ENCODE measurements at places on chromosomes 7 and 10.

DNA sequence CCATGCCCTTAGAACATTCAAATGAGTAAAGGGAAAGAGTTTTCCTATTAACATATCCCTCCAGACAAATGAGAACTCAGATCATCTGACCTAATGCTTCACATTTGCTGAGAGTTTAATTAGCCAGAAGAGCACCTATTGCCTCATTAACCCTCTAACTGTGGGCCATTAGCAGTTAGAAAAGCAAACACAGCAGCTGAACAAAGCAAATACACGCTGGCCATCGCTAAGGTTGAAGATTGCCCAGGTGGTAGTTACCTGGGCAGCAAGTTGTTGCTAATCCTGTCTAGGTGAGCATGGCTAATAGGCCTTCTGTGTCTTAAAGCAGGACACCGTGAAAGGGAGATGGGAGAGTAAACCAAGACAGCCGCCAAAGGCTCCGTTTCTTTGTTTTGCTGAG lies 49.9 kb upstream of the UCN3 start:
- no peak for DNase-seq

DNA sequence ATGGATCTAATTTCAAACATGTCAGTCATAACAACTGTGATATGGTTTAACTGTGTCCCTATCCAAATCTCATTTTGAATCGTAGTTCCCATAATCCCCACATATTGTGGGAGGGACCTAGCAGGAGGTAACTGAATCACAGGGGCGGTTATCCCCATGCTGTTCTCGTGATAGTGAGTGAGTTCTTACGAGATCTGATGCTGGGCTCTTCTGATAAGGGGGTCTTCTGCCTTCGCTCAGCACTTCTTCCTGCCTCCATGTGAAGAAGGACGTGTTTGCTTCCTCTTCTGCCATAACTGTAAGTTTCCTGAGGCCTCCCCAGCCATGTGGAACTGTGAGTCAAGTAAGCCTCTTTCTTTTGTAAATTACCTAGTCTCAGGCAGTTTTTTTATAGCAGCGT lies 138.0 kb upstream of the PCGF5 start:
- DNase-seq, result no peak

GRCh38 chr10:132589015-132589414 lies 51.4 kb downstream of the INPP5A start:
- DNase-seq, result no peak

DNA sequence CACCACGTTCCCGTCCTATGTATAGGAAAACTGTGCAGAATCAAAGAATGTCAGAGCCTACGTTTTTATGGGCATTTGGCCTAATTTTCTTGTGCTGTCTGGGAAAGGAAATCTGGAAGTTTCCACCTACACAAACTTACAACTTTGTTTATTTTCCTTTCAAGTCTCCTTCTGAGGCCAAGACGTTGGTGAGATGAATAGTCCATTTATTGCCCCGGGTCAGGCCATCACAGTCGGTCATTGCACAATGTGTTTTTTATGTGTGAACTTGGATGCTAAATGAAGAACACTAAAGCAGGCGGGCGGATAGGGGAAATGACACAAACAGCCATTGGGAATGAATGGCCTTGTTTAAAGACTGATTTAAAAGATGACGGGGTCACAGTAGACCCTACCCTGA lies 38.6 kb downstream of the TRIL start:
- DNase-seq, result no peak

DNA sequence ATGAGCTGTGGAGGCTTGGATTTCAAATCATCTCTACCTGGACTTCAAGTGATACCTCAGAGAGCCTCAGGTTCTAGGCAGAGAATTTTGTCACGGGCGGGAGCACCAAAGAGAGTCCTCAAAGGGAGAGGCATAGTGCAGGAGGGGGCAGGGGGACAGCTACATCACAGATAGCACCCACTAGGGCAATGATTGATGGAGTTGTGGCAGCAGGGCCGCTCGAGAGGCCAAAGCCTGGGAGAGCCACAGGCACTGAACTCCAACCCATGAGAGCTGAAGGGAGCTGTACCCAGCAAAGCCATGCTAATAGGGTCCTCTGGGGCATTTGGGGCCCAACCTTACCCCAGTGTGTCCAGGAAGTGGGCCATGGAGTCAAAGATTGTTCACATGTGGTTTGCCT lies 232.0 kb upstream of the PCDH15 start:
- DNase-seq, result no peak

- no peak for DNase-seq
These were observed 90.0 kb downstream of the GRK5 start for GRCh38 chr10:119297207-119297968.

- no peak for DNase-seq
These were observed 177.5 kb downstream of the CACNA2D1 start for GRCh38 chr7:82266081-82266480.

DNA sequence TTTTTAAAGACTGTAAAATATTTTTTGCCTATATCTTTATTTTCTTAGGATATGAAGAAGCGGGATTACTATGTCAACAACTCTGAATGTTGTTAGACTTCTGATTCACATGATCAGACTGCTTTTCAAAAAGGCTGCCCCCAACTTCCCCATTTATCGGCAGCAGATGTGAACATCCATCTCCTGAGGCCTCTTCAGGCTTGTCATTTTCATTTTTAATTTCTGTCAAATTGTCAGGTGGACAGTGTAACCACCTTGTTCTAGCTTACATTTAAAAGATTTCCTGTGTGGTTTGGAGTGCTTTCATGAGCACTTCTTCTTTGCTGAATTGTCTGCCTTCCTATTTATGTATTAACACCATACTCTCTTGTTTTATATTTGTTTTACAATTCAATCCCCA lies 78.8 kb upstream of the GSDME start:
- no peak for DNase-seq

GRCh38 chr7:4819560-4820404 lies 42.0 kb downstream of the PAPOLB start:
- no peak for DNase-seq

- DNase-seq, result no peak
These were observed 232.8 kb upstream of the NPSR1 start for GRCh38 chr7:34425194-34425593.

- DNase-seq, result no peak
These were observed 44.9 kb downstream of the ANXA8 start for GRCh38 chr10:47438857-47439474.

DNA sequence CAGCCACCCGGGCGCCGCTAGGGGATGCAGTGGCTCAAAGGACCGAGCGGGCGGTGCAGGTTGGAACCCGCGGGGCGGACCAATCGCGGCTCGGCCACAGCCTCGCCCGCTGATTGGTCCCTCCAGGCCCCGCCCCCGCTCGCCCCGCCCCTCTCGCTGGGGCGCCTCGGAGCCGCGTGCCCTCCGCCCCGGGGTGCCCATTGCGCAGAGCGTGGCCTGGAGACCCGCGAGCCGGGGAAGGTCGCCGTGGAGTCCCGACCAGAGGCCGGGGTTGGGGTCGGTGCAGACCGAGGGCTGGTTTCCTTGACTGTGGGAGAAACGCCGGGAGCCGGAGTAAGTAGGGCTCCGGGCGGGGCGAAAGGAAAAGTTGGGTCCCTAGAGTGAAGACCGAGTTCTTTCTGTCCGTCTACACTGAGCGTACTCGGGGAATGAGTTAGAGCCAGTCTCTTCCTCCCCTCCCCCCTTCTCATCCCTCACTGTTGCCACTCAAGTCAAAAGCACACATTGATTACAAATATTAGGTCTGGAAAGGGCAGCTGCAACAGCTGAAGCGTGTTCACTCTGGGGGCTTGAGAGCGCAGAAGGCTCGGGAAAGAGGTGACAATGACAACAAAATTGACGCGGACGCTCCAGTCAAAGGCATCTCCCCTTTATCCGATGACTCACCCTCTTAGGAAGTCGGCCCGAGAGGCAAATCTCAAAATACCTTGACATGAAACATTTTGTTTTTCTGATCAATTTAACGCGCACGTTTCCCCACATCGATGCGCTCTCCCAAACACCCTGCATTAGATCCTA lies 843 bp upstream of the GATA3 start:
- DNase-seq, result peak; percentile 85

GRCh38 chr10:7054915-7055314 lies 355.9 kb downstream of the SFMBT2 start:
- no peak for DNase-seq

- no peak for DNase-seq
These were observed 31.9 kb downstream of the XRCC2 start for GRCh38 chr7:152643979-152644559.

- no peak for DNase-seq
These were observed 20.9 kb downstream of the ANKRD7 start for GRCh38 chr7:118245267-118246040.

- no peak for DNase-seq
These were observed 37.1 kb upstream of the ITGB1 start for GRCh38 chr10:32995066-32995622.

DNA sequence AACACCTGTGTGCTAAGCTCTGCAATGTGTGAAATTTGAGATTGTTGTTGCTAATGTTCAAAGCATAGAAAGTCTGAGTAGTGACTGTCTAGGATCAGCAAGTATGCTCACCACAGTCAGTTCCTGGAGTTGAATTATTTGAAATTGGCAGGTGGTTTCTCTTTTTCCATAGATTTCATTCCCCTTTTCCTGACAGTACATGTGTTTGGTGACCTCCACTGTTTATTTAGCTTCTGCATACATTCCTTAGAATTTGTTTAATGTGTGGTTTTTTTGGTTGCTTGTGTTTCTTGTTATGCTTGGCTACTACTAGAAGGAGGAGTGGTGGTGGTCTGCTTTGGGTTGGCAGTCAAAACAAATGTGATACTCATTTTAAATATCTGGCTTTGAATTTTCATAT lies 52.3 kb downstream of the FOXP2 start:
- DNase-seq, result no peak

DNA sequence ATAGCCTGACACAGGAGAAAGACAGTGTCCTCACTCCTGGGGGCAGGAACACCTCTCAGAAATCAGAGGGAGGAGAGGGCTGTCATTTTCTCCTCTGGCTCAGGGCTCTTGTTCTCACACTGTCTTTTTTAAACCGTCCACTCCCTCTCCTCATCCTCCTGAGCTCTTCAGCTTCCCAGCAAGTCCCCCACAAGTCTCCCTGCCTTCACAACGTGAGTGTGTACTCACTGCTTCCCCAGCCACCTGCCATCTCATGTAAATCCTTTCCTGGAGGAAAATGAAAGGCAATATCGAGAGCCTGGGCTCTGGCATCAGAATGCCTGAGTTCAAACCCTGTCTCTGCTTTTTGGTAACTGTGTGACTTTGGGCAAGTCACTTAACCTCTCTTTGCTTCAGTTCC lies 5.7 kb downstream of the LLCFC1 start:
- no peak for DNase-seq

DNA sequence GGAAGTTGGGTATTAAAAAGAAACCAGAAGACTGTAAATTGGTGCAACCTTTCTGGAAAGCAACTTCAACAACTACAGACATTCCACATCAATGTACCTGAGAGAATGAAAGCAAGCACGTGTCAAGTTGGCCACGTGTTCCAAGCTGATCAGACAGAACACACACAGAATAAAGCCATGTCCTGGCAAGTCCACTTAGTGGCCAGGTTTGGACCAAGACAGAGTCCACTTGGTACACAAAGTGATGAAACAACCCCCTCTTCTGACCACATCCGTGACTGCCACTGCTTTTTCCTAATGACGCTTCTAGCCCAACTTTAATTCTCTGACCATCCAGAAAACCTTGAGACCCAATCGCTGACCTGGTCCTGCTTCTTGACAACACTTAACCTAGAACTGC lies 109.4 kb downstream of the ABLIM1 start:
- DNase-seq, result no peak

DNA sequence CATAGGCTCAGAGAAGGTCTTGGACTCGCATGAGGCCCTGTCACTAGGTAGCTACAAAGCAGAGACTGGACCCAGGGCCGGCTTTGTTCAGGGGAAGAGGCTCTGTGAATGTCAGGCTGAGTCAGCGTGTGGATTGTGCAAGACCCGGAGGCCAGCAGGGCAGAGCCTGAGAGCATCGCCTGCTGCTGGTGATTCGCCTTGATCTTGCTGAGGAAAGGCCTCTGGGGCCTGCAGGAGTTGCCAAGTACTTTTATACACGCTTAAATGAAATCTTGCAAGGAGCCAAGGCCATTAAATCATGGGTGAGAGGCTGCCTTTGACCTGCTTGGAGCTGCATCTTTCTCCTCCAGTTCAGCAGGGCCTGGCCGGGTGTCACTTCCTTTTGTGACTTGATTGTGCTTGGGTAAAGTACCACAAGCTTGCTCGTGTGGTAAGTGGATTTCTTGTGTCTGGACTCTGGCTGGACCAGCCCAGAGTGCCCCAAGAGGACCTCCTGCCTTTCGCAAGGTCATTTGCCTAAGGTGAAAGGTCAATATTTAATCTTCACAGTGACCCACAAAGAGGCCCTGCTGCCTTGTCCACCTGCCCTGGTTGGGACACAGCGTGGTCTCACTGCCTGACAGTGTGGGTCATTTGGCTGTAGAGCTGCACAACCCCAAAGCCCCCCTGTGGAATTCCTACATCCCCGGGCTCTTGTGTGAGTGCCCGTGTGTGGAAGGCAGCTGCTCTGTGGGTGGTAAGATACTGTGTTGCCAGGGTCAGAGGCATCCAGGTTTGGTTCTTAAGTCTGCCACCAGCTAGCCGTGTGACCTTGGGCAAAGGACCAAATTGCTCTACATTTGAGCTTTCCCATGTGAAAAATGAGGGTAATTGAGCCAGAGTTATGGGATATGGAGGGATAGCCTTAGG lies 38.6 kb upstream of the SH2D4B start:
- peak; percentile 28 for DNase-seq

- no peak for DNase-seq
These were observed 8.3 kb upstream of the FMC1 start for GRCh38 chr7:139332697-139333359.

- no peak for DNase-seq
These were observed 105.8 kb downstream of the BMPER start for GRCh38 chr7:34011017-34011695.

GRCh38 chr10:22321156-22321923 lies 441 bp downstream of the BMI1 start:
- DNase-seq, result peak; percentile 49

- DNase-seq, result no peak
These were observed 789.0 kb downstream of the PHTF2 start for GRCh38 chr7:78587443-78588044.

DNA sequence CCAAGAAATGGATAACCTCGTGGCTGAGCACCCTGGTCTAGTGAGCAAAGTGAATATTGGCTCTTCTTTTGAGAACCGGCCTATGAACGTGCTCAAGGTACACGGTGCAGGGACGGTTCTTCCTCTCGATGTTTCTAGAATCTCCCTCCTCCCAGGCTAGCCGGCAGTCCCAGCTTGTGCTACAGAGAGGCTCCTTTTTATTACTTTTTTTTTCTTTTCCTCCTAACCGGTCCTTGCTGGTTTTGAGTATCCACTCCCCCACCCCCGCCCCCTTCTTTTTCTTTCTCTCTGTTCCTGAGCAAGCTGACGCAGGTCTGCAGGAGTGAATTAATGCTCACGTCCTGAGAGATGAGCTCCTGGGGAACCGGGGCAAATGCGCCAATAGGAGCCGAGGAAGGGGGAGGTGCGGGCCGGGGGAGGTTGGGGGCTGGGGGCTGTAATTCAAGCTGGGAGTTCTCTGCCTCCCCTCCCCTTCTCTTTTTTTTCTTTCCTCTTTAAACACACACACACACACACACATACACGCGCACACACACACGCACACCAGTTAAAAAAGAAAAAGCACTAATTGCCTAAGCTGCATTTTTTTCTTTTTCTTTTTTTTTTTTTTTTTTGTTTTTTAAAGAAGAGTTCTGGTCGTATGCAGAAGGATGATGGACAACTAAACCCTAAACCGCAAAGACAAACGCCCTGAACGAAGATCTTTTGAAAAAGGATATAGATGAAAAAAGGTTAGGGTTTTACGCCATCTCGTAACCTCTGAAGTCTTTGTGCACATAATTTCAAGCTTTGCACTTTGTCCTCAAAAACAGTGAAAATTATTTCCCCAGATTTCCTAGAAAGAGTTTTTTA lies 6.6 kb downstream of the CPA2 start:
- DNase-seq, result no peak

- DNase-seq, result no peak
These were observed 986.9 kb downstream of the REEP3 start for GRCh38 chr10:64508029-64508661.
